ENCODE measurements at places on chromosomes 2 and 18.

DNA sequence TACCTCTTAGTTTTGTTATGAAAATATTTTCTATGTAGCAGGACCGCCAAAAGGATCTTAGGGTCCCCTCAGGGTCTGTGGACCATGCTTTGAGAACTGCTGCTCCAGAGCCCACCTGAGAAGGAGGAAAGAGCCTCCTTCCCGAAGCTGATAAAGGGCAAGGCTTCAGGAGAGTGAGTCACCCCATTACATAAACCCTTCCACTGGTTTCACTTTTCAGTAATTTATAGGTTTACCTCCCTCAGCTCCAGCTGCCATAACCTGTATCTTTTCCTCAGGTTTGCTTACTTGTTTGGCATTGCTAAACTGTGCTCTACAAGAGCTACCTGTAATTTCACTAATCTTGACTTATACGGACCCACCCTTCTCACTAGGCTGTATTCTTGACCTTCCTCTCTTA is 6.6 kb downstream of the TTLL4 start:
- DNase-seq: no peak

- DNase-seq: no peak
Observed at GRCh38 chr2:216405588-216405987, 6.7 kb upstream of the SMARCAL1 start.

DNA sequence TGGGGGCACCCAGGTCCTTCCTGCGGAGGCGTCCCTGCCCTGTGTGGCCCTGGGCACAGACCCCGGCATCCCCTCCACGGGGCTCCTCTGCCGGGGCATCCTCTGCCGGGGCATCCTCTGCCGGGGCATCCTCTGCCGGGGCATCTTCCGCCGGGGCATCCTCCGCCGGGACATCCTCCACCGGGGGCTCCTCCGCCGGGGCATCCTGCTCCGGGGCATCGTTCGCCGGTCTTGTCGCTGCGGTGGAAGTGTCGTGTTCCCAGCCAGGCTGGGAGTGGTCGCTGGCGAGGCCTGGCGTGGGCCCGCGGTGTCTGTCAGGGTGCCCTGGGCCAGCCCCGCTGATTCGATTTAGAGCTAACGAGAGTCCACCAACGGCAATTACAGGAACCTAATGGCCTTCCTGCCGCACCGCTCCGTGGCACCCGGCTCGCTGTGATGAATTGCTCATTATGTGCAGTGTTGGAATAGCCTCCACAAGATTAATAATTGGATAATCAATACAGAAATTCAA is 115.1 kb downstream of the NFATC1 start:
- DNase-seq: no peak

DNA sequence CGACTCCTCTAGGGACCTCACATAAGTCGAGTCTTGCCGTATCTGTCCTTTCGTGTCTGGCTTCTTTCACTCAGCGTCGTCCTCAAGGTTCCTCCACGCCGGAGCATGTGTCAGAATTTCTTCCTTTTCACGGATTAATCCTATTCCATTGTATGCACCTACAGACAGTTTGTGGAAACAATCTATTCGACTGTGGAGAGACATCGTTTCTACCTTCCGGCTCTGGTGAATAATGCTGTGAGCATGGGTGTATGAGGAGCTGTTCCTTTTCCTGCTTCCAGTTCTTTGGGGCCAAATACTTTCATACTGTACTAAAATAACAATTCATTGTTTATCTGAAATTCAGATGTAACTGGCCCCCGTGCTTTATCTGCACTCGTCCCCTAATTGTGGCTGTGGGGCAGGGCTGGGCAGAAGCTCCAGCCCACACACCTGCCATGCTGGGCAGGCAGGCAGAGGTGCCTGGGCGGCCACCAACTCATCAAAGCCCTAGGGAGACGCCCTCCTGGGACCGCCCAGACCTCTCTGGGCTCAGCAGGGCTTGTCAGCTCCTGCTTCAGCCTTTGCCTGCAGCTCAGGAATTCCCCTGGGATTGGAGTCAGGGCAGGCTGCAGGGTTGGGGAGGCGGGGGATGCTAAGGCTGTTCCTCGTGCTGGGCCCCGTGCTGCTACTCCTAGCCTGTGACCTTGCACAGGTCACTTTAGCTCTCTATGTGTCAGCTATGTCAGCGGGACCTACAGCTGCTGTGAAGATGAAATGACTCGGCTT is 14.5 kb downstream of the GPC1 start:
- DNase-seq: no peak

GRCh38 chr2:84388133-84388532 is 70.9 kb downstream of the SUCLG1 start:
- no peak for DNase-seq

DNA sequence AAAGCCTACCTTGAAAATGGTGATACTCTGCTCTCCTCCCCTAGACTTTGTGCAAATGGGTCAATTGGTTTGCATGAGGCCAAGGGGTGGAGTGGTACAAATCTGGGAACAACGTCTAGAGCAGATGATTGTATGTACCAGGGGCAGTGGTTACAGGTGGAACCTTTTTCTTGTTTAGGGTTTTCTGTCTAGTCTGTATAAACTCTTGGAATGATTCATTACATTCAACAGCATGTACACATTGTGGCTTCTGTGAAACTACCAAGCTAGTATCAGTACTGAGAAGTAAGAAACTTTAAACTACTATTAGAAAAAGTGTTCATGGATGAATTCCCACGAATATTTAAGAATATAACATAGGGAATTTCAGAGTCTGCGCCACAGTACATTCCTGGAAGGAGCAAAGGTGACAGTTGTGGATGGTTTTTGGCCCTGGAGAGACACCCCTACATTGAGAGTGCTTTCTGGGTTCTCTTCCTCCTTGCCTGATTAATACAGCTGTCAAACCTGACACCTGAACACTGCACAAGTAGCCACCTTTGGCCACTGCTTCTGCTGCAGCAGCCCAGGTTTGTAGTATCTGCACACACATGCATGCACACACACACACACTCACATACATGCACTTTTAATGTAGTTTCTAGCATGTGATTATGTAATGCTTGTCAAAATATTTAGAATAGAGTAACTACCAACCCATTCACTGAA is 30.0 kb downstream of the CFAP221 start:
- DNase-seq: no peak

DNA sequence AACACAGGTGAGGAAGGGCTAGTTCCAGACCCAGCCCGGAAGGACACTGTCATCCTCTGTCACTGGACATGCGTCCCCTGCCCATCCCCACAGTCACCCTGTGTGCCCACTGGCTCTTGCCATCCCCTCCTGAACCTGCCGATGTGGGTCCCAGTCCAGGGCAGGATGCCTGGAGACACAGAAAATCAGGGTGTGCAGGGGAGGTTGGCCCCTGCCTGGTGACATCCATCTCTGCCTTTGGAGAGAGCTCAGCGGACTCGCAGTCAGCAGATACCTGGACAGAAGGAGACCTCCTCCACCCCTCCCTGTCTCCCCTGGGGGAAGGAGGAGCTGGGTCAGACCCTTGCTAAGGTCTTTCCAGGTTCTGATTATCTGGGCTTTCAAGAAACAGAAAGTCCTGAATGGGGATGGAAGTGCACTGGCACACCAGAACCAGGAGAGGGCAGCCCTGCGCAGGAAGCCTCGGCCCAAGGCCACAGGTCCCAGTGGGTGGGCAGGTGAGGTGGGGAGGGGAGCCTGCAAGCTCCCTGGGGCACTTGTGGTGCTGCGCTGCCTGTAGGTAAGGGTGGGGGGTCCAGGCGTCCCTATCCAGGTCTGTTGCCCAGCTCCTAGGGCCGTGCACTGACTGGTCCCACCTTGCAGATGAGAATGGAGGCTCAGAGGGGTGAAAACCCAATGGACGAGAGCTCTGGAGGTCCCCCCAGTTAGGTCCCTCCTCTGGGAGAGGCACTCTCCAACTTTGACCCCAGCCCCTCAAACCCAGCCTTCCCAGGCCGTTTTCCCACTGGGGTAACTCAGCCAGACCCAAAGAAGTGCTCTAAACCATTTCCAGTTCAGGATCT is 9.7 kb upstream of the OTOS start:
- DNase-seq: no peak

DNA sequence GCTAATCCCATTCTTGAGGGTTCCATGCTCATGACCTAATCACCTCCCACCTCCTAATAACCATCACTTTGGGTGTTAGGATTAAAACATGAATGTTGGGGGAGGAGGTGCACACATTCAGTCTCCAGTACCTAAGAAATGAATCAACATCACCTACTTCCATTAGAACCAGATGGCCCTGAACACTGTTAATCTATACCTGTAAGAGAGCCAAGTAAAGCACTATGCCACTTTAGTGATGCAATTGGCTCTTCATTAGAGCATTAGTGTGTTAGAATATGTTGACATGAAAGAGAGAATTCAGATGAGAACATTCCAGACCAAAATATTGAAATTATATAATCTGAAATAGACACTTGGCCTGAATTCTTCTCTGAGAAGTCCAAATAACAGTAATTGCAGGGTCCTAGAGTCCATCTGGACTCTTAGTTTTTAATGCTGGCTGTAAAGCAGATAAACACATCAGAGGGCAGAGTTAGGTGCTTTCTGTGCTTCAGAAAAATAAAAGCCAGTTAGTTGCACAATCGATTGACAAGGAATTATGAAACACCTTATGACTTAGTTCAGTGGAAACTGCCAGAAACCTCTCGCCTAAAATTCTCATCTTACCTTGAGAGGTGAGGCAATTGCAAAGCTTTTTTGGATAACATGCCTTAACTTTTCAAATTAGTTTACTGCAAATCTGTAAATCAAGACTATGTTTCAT is 923.7 kb downstream of the SLC4A3 start:
- no peak for DNase-seq

GRCh38 chr2:88144914-88145497 is 17.1 kb upstream of the FABP1 start:
- DNase-seq: no peak

DNA sequence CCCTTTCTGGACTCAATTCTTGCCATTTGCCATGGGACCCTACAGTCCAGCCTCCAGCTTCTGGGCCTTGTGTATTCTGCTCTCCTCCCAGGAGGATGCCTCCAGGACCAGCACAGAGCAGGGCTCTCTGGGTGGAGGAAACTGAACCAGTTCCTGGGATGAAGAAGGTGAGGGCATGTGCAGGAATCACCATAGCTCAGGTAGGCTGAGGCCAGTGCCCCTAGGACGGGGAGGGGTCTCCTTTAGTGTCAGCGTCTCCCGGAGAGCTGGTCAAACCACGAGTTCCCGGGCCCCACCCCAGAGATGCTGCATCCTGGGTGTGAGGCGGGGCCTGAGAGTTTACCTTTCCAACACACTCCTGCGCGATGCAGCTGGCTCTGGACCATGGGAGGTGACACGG is 5.8 kb upstream of the PRELID3A start:
- DNase-seq: no peak

GRCh38 chr2:46385786-46386577 is 88.8 kb downstream of the EPAS1 start:
- DNase-seq: no peak

DNA sequence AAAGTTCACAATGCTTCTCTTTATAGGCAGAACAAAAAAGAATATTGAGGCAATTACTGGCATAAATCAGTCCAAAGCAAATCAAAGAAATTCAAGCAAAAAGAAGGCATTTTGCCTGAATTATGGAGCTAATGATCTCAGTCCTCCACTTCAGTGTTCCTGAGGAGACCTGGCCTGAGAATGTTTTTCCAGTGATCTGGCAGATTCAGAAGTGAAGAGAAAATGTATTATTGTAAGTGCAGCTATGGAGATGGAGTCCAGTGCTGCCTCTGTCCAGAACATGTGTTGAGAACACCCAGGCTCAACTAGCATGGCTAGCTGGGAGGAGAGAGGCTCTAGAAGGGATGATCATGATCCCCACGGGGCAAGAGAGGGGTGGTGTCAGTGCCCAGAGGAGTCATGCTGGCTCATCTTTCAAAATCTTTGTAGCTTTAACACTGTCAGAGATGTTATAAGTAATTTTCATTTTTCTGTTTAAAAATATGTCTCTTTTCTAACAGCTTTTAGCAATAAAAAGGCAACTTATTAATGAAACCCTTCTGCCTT is 367.0 kb upstream of the RAB12 start:
- DNase-seq: no peak

DNA sequence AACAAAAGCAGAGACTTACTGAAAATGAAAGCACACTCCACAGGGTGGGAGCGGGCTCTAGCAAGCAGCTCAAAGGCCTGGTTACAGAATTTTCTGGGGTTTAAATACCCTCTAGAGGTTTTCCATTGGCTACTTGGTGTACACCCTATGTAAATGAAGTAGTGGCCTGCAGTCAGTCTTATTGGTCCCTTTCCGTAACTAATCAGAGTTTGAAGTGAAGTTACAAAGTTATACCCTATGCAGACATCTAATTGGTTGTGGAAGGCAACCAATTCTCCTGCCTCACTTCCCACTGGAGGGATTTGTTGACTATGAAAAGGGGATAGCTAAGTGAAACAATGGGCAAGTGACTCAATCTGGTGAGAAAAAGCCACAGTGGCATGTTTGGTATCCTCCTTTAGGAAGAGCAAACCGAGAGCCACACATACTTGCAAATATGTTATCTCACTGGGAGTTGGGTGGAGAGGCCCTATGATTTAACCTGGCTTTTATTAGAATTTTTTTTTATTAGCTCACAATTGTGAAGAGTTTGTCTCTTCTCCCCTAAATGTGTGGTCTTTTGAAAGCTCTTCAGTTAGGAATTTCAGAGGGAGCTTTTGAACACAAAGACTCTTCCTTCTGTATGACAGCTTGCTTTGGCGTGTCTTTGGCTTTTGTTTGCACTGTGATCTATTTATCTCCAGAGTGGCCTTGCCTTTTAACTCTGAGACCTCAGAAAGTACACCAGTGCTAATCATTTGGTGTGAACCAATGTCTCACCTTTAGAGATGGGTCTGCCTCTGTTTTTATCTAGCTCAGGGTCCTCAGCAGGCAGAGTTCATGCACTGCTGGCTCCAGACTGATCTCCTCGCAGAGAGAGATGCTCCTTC is 69.6 kb downstream of the MAP4K4 start:
- DNase-seq: no peak

- no peak for DNase-seq
Observed at GRCh38 chr2:30310955-30311354, 79.6 kb downstream of the LBH start.

DNA sequence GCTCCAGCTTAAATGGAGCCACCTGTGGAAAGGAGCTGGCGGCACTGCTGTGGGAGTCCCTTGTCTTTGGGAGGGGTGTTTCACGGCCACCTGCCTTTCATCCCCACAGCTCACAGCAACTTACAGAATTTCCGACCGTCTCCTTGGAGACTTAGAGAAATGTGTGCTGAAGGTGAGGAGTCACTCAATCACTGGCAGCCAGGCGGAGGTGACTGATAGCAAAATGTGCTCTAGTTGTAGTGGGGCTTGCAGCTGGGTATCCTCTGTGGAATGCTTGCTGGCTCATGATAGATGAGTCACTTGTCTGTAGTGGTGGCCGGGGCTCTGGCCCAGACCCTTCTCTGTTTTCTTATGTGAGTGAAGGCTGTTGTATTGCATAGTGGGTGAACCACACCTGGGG is 110.7 kb downstream of the SH3RF3 start:
- DNase-seq: no peak

- no peak for DNase-seq
Observed at GRCh38 chr2:3603536-3604206, 8.8 kb downstream of the COLEC11 start.

GRCh38 chr2:203670939-203671338 is 35.5 kb upstream of the CD28 start:
- no peak for DNase-seq

Measured in NCI-H524 treated with DMSO at 0.1 percent for 48 hours (cell line).